Renal pelvis (tissue), 12 donors: ENCODE measurements at places on chromosomes 5 and 9. TPM values are rescaled to one million over a fixed set of nuclear protein-coding genes. Genes with fewer than 3 reads are reported as not detected.
A peak's percentile ranks its signal among the peaks of the same experiment; 100 is the strongest.

- DNase-seq: no peak
Observed at GRCh38 chr9:135736272-135736978, 34.4 kb downstream of the KCNT1 start.

GRCh38 chr9:75200892-75201470 lies 112.7 kb downstream of the OSTF1 start:
- DNase-seq: peak; percentile 38

CAMK2A gene
- polyA plus RNA-seq: 6.4 TPM

DNA sequence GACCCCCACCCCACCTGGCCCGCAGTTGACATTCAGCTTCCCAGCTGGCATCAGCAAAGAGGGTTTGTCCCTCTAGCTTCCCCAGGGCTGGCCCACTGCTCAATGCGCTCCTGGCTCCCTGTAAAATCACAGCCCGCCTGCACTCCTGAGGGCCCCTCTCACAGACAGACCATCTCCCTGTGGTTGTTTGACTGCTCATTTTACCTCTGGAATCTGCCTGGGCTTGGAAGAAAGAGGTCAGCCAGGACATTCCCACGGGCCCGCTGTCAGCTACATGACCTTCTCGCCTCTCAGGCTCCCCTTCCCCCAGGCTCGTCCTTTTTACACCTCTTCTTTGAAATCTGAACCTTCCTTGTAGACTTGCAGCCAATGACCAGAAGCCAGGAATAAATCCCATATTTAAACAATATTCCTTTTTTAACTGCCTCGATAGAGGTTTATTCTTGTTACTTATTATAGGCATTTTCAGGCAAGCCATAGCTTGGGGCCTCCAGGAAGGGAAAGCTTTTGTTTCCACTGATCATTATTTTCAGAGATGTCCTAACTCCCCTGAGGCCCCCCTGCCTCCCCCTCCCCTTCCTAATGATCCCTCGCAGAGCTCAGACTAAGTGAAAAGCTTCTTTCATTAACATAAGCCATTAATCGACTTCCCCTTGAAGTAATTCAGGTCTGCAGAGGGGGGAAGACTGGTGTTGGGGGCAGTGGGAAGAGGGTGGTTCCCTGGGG lies 76.3 kb upstream of the IQGAP2 start:
- no peak for DNase-seq

DNA sequence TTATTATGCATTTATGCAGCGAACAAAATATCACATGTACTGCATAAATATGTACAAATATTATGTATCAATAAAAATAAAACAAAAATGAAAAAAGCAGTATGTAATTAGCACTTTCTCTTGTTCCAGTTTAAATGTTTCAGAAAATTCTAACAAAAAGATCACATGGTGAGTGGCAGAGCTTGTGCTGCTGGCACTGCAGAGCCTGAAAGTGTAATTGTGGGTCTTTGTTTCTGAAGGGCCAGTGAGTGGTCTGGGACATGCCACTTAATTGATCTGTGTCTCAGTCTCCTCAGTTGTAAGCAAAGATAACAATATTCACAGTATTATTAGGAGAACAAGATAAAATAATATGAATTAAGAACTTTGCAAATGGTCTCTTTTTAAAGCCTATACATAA lies 39.5 kb upstream of the RAI14 start:
- no peak for DNase-seq

GRCh38 chr9:107660976-107661375 lies 171.4 kb upstream of the KLF4 start:
- no peak for DNase-seq

GRCh38 chr5:125583321-125584139 lies 837.1 kb upstream of the ZNF608 start:
- DNase-seq: no peak

PCDHB2 gene
- polyA plus RNA-seq: 8.4 TPM

ANXA2R gene
- 0.62 TPM for polyA plus RNA-seq

- no peak for DNase-seq
Observed at GRCh38 chr5:148922606-148923005, 96.2 kb downstream of the ADRB2 start.

DNA sequence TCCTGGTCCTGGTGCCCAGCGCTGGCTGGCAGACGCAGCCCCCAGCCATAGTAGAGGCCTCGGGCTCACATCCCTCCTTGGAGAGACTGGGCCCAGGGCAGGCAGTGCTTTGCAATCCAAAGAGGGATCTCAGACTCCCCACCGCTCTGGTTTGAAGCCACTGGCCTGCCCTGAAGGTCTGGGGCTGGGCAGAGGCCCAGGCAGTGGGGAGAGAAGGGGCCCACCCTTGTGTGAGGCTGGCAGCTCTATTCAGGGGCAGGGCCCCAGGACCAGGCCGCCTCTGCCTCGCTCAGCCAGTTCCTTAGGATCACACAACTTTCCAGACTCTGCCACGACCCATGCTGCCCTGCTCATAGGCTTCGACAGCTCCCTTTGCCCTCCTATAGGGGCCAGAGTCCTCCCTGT lies 10.7 kb upstream of the SEC16A start:
- DNase-seq: no peak

DNA sequence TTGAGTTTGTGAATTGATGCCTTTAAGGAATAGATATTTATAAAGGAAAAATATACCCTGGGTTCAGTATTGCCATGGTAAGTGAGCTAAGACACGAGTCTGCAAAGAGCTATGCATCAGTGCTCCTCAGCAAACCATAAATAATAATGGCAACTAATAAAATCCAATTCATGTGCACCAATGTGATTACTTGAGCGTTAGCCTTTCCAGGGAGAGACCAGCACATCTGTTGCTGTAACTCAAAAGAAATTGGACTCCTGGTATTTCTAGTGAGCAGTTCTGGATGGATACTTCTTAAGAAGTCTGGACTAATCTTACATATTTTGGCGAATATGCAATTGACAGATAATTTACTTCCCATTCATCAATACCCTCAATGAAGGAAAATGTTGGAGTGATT lies 373.3 kb downstream of the ARHGEF28 start:
- no peak for DNase-seq

CBY3 gene
- 1.8 TPM for polyA plus RNA-seq

GRCh38 chr9:124280176-124280691 lies 22.5 kb downstream of the NEK6 start:
- no peak for DNase-seq

KLHL3 gene
- polyA plus RNA-seq: 26.6 TPM
